ENCODE measurements at places on chromosomes 4 and X.

- DNase-seq, result no peak
Observed at GRCh38 chr4:53059871-53060270, 197.8 kb downstream of the RASL11B start.

DNA sequence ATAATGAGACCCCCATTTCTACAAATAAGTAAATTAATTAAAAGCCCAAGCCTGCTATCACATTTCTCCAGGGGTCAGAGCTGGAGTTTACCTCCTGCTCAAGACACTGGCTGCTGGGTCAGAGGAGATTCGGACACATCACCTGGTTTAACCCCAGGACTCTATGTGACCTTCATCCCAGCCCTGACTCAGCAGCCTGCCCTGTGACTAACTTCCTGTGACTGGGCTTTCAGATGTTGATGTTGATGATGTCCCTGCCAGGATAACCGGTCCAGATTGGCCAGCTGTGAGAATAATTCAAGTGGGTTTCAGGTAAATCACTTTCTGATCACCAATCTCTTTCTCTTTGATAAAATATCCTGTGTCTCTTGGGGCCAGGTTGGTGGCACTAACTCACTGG lies 102.4 kb upstream of the MAML3 start:
- no peak for DNase-seq

- DNase-seq, result no peak
Observed at GRCh38 chr4:38129460-38130227, 169.4 kb downstream of the PTTG2 start.

DNA sequence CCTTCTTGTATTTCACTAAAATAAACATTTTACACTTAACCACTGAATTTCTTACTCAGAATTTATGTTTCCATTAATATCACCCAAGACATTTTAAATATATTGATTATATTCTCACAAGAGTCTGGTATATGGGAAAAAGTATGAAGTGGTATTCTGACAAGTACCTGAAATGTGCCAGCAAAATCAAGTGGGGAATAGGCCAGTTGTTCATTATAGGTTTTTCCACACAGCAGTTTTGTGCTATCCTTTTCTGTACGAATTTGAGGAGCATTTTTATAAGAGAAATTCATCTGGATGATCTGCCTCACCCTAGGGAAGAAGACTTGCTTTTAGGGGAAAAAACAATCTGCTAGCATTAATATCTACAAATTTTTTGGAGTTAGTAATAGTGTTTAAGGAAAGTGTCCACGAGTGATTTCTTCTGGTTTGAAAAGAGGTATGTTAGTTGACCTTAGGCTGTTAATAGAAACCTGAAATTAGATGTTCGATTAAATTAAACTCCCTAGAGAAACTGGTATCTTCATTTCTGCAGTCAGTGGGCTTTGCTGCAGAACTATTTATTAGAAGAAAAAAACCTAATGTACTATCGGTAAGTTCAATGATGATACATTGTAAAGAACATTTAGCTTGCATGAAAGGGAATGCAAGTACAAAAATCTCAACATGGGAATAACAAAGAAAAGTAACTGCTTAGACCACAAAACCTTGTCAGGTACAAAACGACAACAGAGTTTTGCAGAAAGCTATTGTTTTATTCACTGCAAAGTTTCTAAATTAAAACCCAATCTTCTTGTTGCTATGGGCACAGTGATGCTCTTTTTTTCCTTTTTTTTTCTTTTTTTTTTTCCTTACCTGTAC lies 1.8 kb downstream of the KLF3 start:
- no peak for DNase-seq

GRCh38 chr4:83329521-83330110 lies 5.0 kb downstream of the HPSE start:
- no peak for DNase-seq

DNA sequence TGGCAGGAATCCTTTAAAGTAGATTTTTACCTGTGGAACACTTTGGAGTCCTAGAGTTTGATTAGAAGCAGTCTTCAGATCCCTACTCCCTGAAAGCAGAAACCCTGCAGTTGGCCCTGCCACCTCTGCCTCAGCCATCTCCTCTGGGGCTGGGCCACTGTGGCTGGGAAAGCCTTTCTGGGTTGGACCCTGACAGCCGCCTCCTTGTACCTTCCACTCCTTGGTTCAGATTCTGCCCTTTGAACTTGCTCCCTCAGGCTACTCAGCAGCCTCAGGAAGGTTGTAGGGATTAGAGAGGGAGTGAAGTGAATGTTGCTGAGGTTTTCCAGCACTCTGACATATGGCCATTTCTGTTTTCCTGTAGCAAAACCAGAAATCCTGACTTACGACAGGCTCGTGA lies 65.5 kb downstream of the KIT start:
- no peak for DNase-seq

GRCh38 chr4:180698550-180699195 lies 1544.5 kb upstream of the TENM3 start:
- no peak for DNase-seq

DNA sequence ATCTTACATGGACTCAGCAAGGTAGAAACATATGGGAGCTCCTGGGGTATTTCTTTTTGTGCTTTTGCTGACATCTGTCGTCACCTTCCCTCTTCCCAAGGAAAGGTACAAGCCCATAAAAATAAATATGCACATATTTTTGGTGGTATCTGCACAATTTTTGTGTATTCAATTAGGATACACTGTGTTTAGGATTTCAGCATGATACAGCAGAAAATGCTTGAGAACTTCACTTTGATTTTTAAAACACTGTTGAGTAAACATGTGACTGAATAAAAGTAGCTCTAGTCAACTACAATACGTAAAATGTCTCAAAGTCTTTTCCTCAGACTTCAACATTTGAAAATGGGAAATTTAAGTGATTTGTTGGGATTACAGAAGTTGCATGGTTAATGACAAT lies 99.4 kb upstream of the SPANXC start:
- DNase-seq, result no peak

- no peak for DNase-seq
Observed at GRCh38 chr4:27096142-27096824, 235.6 kb downstream of the STIM2 start.

- DNase-seq, result peak; percentile 42
Observed at GRCh38 chrX:41558531-41558930, 111.4 kb downstream of the NYX start.

GRCh38 chrX:24173115-24173847 lies 23.8 kb downstream of the ZFX start:
- DNase-seq, result no peak

DNA sequence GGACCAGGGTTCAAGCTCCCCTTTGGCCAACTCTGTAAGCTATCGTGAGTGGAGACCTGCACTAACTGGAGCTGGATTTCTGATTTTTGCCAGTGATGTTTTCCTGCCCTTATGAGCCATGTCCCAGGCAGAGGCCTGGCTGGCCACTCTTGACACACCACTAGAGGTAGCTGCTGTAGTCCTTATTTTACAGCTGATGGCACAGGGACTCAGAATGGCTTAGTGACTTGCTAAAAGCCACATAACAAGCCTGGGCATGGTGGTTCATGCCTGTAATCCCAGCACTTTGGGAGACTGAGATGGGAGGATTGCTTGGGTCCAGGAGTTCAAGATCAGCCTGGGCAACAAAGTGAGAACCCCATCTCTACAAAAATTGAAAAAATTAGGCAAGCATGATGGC lies 33.4 kb downstream of the CYTL1 start:
- no peak for DNase-seq

DNA sequence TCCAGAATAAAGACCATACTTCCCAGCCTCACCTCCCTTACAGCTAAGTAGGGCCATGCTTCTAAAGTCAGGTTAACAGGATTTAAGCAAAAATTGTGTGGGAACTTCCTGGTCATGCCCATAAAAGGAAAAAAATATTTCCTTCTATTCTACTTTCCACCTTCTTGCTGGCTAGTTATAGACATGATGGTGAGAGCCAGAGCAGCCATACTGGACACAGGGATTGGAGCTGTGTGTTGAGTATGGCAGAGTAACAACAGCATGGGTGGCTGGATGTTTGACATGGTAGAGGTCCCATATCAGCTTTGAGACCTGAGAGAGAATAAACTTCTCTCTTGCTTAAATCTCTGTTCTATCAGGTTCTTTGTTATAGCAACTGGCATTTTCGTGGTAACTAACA lies 15.1 kb upstream of the CBR4 start:
- DNase-seq, result no peak

GRCh38 chr4:181582595-181582994 lies 660.6 kb upstream of the TENM3 start:
- DNase-seq, result no peak

GRCh38 chr4:188177997-188178675 lies 38.9 kb downstream of the TRIML1 start:
- DNase-seq, result no peak

GRCh38 chr4:15366721-15367120 lies 61.1 kb upstream of the C1QTNF7 start:
- no peak for DNase-seq

DNA sequence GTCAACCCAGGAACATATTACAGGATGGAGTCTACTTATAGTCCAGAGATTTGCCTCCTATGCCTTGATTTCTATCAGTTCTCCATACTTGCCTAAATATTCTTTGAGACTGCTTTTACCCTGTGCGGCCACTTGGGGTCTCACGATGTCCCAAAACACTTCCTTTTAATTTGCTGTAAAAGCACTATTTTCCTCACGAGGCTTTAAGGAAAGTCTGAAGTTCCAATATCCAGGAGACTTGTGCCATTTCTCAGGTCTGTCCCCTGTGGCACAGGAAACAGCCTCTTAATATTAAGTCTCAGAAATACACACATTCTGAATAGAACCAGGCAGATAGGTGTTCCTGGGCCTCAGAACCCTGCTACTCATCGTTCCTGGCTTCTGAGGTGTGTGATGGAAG lies 142.9 kb downstream of the TMEM164 start:
- DNase-seq, result peak; percentile 13

- peak; percentile 18 for DNase-seq
Observed at GRCh38 chr4:99088023-99088449, 552 bp downstream of the ADH5 start.

DNA sequence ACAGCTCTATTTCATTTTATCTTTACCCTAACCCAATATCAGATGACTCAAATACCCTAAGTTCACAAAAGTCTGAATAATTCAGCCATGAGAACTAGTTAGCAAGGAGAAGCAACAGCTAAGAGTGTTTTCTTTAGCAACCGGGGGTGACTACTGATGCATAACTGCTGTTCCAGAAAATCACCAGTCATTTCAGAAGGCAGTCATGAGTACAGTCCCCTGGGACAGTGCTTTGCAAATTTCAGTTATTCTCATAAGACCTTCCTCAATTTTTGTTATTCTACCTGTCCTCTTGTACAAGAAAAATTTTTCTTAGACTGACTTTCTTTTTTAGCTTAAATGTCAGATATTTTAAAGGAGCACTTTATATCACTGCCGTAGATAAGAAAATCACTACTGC lies 16.4 kb downstream of the BANK1 start:
- DNase-seq, result no peak

- DNase-seq, result no peak
Observed at GRCh38 chr4:48594180-48594579, 104.1 kb downstream of the ZAR1 start.

- no peak for DNase-seq
Observed at GRCh38 chr4:89268679-89269078, 38.9 kb downstream of the GPRIN3 start.

- peak; percentile 8 for DNase-seq
Observed at GRCh38 chrX:15269618-15270521, at the start of gene ASB9. Gene ASB9 (minus strand): TSS chrX:15270083. CDS start chrX:15269874, 209 bp downstream.

- DNase-seq, result no peak
Observed at GRCh38 chr4:76011700-76012387, 4.5 kb upstream of the CXCL9 start.

GRCh38 chr4:134313591-134313990 lies 112.0 kb upstream of the PABPC4L start:
- DNase-seq, result no peak

DNA sequence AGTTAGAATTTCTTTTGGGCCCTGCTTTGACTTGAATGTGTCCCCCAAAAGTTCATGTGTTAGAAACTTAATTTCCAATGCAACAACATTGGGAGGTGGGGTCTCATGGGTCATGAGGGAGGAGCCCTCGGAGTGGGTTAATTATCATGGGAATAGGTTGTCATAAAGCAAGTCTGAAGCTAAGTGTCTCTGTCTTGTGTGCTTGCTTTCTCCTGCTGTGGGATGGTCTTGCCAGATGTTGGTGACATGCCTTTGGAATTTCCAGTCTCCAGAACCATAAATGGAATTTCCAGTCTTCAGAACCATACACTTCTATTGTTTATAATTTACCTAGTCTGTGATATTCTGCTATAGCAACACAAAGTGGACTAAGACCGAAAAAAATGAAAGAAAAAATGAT lies 71.6 kb downstream of the RASL11B start:
- no peak for DNase-seq

DNA sequence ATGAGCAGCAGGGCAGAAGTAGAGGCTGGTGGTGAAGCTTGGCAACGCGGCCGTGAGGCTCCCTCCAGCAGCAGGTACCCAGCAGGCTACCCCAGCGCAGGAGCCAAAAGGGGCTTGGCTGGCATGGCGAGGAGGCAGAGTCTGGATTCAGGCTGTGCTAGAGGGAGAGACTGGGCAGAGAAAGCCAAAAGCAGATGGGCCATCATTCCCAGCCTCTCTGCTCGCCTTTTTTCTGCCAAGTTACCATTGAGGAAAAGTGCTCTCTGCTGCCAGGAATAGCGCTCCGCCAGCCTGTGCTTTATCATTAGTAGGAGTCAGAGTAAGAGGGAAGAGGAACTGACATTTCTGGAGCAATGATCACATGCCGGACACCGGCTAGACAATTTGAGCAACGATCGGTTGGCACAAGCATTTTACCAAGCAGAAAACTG lies 28.7 kb upstream of the MAP3K15 start:
- DNase-seq, result no peak

DNA sequence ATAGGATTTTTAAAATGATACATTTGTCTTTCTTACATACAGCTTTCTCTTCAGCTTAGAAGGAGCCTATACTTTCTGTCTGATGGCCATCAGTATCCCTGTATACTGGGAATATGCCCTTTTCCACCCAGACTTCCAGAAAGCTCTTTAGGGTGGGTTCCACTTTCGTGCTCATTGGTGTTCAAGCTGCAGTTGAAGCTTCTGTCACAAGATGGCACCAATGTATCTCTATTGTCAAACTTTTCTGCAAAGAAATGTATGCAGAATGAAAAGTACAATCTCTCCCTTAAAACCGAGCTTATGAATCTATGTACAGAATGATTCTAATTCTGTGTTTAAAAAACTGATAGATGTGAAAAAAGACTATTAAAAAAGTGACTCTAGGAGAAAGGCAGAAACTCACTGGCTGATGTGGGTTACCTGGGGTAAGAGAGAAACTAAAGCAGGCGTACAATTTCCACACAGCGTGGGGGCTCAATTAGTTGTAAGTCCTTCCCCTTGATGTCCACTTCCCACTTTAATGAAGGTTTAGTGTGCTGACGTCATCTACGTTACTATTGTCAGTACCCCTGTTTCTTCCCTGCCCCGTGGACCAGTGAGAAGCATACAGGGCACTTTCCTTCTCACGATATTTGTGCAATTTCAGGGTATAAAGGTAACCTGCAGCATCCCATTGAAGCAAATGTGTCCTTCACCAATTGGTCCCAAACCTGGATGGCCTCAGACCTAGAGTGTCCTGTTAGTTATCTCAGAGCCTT lies 57.3 kb upstream of the TCEAL2 start:
- peak; percentile 12 for DNase-seq

DNA sequence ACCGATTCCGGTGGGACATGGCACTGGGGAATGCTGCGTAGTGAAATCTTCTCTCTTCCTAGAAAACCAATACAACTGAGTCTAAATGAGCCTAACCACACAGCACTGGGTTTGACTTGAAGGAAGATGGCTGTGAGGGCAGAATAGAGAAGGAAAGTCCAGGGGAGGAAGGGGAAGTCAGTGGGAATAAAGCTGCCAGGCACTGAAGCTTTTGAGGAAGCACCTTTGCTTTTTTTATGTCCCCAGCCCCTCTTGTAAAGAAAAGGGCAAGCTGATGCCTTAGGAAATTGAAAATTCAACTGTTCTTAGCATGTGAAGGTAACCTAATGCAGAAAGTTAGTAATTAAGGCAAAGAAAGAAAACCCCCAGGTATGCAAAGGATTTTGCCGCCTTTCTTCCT lies 20.6 kb downstream of the MED28 start:
- DNase-seq, result no peak
